ENCODE measurements at places on chromosomes 5 and 9.
A peak's percentile ranks its signal among the peaks of the same experiment; 100 is the strongest.

DNA sequence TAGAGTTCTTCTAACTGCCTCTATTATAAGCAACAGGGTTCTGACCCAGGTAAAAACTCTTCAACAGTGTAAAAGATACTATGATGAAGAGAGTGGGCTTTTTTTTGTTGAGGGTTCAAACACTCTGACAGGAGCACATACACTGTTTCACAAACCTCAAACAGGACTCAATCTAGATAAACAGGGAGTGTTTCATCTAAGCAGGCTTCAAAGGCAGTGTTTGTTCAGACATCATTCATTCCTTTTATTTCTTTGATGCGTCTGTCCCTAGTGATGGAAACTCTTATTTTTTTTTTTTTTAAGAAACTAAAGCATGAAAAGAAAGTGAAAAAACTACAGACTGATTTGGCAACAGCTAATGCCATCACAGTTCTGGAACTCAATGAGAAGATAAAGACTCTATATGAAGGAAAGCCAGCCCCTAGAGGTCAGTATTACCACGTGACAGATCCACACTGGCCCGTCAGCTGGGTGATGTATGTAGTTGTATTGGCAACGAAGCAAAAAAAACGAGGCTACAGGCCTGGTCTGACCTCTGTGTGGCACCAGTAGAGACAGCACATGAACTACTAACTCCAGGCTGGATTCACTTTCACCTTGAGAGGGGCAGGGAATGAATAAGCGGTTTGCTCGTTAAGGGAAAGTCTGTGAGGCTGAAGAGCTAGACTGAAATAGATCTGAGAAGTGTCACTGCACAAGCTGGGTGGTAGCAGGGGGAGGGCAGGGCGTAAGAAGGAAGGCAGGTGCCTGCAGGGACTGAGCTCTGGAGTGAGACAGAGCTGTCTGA, 172.2 kb downstream of the CCDC192 start:
- peak; percentile 88 for DNase-seq

- DNase-seq: no peak
Observed at GRCh38 chr5:113178073-113178779, 201.6 kb downstream of the DCP2 start.

DNA sequence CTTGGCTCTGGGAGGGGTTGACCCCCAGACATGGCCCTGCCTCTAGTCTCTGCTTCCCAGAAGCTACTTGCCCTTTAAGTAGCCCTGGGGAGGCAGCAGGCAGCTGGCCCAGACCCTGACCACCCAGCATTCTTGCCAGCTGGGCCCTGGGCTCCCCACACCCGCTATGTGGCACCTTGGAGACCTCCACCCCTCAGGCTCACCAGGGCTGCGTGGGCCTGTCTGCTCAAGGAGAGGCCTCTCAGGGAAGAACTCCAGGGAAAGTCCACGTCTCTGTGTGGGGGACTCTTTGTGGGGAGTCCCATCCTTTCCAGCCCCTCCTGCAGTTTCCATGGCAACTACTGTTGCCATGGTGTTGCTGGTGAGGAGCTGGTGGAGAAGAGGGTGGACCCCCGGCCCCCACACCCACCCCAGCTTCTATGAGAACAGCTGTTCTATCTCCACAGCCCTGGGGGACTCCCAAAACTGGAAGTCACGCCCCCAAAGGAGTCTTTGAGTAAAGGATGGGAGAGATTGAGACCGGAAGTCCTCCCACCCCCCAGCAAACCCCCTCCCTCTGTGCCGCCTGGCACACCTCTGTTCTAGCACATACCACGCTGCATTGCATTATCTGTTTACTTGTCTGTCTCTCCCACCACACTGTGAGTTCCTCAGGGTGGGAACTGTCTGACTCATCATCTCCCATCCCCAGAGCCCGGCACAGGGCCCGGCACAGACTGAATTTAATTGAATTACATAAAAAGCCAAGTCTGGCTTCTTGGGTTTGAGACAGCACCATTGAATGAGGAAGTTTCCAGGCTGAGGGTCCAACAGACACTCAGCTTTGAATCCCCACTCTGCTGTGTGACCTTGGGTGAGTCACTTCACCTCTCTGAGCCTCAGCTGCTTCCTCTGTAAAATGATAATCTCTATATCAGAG, 12.6 kb downstream of the DNM1 start:
- DNase-seq: no peak

- no peak for DNase-seq
Observed at GRCh38 chr5:141492168-141492885, 3.4 kb downstream of the PCDHGC5 start.

DNA sequence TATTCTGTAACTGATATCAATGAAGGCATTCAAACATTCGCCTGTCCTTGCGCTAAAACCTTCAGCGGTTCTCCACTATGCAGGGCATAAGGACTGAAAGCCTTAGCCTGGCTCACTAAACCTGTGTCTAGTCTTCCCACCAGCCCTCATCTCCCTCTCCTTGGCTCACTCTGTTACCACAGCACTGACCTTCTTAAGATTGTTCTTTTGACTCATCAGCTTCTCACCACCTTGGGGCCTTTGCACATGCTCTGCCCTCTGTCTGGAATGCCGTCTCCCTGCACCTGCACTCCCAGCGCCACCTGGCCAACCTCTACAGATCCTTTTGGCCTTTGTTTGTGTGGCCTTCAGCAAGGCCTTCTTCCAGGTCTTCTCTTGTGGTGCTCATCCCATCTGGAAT, 131.8 kb upstream of the IER5L start:
- no peak for DNase-seq

- DNase-seq: no peak
Observed at GRCh38 chr5:87164409-87164808, 103.3 kb upstream of the RASA1 start.

DNA sequence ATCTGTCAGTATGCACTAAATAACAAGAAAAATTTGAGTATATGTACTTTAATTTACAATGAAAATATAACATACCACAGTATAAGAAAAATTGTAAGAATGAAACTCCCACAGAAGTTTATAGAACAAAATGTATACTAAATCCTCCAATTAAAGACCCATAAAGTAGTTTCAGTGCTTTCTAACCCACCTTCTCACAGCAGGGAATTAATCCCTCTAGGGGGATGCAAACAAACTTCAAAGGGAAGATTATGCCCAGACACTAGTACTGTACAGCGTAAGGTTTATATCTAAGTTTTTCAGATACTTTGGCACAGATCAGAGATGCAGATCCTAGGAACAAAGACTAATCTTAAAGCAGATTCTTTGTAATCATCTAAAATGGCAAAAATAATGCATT, 57.2 kb downstream of the DENND1A start:
- no peak for DNase-seq

DNA sequence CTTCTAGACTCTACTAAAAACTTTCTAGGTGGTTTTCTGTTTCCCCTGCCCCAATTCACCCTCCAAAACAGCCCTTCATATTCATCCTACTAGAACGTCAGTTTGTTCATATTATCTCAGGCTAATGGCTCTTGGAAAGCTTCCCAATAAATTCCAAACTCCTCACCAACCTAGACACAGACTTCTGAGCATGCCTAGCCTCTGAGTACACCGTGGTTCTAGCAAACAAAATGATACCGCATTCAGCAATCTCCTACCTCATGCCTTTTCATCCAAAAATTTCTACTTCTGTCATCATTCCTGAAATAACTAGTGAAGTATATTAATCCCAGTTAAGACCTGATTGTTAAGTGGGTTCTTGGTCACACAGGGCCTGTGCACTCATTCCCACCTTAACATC, 46.5 kb upstream of the NR5A1 start:
- no peak for DNase-seq

- no peak for DNase-seq
Observed at GRCh38 chr9:87708986-87709728, 16.8 kb upstream of the CTSL start.

DNA sequence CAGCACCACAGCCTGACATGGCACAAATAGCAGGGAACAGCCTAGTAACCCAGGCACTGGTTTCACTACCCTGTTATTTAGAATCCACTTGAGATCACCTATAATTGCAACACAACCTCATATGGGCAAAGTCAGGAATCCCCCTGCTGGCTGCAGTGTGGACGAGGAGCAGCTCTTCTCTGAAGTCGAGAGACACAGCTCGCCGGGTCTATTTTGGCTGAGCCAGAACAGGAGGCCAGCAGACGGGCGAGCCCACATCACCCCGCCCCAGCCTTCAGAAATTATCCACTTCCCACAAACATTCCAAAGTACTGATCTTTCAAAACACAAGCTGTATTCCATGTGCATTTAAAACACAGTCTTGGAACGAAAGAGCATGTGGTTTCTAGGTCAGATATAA, 179.0 kb downstream of the ROR2 start:
- DNase-seq: peak; percentile 90

DNA sequence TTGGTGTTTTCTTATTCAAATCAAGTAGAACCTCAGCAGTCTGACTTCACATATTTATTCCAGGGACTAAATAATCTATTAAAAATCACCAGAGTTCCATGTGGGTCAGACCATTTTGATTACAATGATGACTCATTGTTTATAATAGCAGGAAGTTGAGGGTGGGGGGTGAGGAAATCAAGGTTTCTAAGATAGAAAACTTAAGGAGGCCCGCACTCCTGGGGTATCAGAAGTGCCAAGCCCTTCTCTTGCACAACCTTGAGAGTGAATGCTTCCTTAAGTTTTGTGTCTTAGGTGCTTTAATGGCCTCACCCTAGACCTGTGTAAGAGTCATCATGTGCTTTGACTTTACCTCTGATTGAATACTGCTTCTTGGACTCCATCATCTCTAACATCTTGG, 31.9 kb upstream of the NPR3 start:
- DNase-seq: no peak

- DNase-seq: no peak
Observed at GRCh38 chr5:36723912-36724311, 117.5 kb downstream of the SLC1A3 start.

DNA sequence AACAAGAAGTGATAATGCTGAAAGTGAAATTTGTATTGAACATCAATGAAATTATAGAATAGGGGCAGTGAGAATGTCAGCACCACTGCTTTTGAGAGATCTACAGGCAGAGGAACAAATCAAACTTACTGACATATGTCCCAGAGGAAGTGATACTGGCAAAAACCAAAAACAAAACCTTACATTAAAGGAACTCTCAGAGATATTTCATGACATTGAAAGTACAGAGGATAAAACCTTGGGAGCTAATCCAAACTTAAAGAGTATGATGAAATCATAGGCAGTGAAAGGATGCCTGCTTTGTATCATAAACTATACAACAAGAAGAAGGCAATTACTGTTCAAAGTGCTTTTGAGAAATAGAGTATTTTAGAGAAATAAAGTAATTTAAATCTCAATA, 90.4 kb upstream of the SV2C start:
- no peak for DNase-seq

DNA sequence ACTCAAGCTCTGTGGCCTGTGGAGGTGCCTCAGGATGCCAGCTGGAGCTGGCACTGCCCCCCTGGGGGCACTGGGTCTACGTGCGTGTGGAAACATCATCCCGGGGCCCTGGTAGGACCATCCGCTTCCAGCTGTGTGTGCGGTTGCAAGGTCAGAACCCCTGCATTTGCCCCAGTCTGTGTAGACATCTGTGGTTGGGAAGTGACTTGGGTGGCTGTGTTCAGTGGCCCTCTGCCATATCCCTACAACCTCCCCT, 12.5 kb downstream of the TMEM8B start:
- DNase-seq: no peak

- no peak for DNase-seq
Observed at GRCh38 chr5:95876782-95877181, 54.3 kb upstream of the GLRX start.

DNA sequence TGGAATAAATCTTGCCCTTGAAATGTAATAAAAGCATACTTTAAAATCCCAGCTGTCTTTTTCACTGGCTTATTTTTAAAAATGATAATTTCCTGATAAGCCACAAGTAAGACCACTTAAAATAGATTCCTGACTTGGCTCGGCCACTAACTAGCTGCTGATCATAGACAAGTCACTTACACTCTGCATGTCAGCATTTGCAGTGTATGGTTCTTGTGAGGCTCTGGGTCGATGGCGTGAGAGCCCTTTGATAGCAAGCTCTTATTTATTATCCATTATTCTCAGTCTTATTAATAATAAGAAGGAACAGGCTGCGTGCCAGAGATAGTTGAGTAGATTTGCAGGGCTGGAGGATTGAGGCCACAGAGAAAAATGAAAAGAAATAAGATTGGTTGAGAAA, 110.7 kb upstream of the IL12B start:
- DNase-seq: peak; percentile 40

DNA sequence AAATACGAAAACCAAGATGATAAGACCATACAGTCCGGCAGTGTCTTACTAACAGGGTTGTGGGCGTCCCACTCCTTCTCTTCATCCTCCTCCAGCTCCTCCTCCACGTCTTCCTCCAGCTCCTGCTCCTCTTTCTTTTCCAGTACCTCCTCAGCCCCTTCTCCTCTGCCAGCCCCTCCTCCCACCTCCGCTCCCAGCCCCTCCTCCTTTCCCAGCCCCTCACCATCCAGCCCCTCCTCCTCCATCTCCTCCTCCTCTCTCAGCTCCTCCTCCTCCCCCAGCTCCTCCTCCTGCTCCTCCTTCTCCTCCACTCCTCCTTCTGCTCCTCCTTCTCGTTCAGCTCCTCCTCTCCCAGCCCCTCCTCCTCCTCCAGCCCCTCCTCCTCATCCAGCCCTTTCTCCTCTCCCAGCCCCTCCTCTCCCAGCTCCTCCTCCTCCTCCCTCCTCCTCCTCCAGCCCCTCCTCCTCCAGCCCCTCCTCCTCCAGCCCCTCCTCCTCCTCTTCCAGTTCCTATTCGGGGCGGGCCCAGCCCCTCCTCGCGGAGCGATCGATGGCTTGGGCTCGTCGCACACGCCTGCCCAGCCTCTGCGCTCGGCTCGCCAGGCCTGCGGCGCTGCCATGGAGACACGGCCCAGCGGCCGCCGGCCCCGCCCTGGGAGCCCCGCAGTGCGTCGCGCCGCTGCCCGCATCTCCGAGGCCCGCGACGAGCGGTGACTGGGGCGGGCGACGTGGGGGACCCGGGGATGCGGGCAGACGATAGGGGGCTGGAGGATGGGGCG, at the start of gene BRD3OS:
BRD3OS (plus strand) TSS at position 654 of the 778 bp plus-strand sequence. CDS start 1,267 bp downstream, outside the sequence.
- peak; percentile 98 for DNase-seq

- DNase-seq: no peak
Observed at GRCh38 chr9:110228321-110228720, 20.4 kb upstream of the C9orf152 start.

DNA sequence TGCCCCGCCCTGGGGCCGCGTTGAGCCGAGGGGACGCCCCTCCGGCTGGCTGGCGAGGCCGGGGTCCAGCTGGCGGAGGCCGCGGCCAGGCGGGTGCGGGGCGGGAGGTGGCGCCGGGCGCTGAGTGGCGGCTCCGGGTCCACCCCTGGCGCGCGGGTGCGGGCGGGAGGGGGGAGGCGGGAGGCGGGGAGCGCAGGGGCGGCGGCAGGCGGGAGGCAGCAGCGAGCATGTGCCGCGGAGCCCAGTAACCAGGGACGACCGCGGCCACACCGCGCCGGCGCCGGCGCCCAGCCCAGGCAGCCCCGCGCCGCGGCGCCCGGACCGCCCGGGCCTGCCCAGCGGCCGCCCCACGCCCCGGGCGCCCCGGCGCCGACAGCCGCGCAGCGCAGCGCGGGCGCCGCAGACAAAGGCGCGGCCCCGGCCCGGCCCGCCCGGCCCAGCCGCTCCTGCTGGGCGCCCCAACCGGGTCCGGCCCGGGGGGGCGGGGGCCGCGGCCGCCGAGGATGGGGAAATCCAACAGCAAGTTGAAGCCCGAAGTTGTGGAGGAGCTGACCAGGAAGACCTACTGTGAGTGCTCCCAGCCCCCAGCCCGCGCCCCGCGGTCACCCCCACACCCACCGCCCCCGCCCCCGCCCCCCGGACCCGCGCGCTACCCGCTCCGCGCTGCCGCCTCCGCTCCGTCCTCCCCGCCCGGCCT, at the start of gene NCS1:
NCS1 (plus strand) TSS at position 244 of the 697 bp plus-strand sequence; CDS start at position 504, 260 bp downstream.
- DNase-seq: peak; percentile 41

GRCh38 chr9:37942621-37943344, 38.9 kb upstream of the SLC25A51 start:
- no peak for DNase-seq

Data from NCI-H1417 (cell line).